ENCODE measurements at places on chromosomes 6 and 20.

DNA sequence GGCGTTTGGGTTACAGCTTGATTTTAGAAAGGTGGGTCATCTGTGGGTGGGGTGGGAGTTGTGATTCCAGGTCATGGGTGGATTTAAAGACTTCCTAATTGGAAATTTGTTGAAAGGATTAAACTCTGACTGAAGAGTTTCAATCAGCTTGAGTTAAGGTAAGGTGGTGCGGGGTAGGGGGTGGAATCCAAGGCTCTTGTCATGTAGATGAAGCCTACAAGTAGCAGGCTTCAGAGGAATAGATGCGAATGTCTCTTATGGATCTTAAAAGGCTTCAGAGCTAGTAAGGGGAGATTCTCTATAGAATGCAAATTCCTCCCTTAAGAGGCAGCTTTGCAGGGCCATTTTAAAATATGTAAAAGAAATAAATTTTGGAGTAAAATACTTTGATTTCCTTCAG lies 645.3 kb downstream of the FRK start:
- DNase-seq = no peak

- no peak for DNase-seq
These were observed 67.5 kb upstream of the FBXO30 start for GRCh38 chr6:145882121-145882531.

- DNase-seq = no peak
These were observed 198.6 kb upstream of the THBS2 start for GRCh38 chr6:169452117-169452868.

GRCh38 chr6:151060766-151061531 lies 178.8 kb upstream of the AKAP12 start:
- DNase-seq = no peak

DNA sequence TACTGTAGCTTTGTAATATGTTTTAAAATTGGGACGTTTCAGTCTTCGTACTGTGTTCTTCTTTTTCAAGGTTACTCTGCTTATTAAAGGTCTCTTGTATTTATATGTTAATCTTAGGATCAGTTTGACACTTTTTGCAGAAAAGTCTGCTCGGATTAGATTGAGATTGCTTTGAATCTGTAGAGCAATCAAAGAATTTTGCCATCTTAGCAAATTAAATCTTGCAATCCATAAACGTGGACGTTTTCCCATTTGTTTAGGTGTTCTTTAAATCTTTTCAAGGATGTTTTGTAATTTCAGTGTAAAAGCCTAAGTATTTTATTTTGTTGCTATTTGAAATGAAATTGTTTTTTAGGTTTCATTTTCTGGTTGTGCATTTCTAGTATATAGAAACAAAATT lies 78.0 kb upstream of the GTSF1L start:
- DNase-seq = no peak

DNA sequence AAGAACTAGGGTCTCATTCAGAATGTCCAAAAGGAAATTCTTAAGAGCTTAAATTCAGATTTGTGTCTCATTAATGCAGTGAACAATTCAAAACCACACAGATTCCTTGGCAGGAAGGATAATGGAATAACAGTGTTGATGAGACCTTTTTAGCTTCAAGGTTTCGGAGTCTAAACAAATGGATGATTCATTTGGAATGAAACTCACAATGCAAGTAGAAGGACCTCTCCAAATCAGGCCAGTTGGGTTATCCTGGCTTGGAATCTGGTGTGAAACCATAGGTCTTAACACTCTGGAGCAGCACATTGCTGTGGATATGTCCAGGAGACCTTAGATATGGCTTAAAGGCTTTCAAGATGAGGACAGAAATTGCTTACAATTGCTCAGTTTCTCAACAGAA lies 44.9 kb downstream of the KCTD20 start:
- no peak for DNase-seq

DNA sequence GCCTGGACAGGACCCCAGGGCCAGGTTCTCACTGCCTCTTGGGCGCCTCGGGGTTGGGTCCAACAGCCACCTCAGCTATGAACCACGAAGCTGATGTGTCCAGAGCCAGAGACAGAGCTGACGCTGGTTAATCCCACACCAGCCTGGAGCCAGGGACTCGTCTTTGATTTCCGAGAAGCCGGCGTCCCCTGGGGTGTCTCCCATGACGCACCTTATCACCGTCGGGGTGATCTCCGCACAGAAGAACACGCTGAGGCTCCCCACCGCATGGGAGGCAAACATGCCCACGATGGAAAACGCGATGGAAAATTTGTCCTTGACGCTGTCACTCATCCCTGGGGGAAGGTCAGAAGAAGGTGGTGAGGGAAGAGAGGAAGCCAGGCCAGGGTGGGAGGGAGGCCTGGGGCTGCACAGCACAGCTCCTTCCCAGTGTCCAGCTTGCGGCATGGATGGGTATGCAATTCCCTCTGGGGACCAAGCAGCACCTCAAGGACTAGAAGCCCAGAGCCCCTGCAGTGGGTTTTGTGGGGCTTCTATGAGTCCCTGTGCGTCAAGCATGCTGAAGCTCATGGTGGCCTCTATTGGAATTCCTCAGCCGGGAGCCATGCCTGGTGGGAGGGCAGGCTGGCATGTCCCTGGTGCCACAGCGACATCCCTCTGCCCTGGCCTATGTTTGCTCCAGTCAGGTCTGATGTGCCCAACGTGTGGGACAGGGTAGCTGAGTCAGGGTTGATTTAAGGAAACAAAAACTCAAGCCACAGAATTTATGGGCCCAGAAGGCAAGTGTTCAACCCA lies 25.1 kb downstream of the PSMG4 start:
- no peak for DNase-seq

- no peak for DNase-seq
These were observed 293.6 kb downstream of the HIVEP2 start for GRCh38 chr6:142651384-142651783.

DNA sequence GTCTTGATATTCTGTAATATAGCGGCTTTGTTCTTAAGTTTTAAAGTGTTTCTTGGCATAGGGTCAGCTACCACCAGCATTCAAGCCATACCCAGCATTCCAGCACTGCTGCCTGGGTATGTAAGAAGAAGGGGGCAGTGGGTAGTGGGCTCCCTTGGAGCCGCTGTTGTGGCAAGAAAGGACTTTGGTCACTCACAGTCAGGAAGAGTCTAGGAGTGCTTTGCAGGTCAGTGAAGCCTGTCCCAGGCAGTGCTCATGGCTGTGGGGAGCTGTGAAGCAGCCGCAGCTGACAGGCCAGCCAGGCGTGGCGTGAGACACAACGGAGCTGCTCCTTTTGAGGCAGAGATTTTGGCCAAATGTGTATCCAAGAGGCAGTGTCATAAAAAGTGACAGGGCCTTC lies 512.0 kb downstream of the CDKAL1 start:
- DNase-seq = no peak

DNA sequence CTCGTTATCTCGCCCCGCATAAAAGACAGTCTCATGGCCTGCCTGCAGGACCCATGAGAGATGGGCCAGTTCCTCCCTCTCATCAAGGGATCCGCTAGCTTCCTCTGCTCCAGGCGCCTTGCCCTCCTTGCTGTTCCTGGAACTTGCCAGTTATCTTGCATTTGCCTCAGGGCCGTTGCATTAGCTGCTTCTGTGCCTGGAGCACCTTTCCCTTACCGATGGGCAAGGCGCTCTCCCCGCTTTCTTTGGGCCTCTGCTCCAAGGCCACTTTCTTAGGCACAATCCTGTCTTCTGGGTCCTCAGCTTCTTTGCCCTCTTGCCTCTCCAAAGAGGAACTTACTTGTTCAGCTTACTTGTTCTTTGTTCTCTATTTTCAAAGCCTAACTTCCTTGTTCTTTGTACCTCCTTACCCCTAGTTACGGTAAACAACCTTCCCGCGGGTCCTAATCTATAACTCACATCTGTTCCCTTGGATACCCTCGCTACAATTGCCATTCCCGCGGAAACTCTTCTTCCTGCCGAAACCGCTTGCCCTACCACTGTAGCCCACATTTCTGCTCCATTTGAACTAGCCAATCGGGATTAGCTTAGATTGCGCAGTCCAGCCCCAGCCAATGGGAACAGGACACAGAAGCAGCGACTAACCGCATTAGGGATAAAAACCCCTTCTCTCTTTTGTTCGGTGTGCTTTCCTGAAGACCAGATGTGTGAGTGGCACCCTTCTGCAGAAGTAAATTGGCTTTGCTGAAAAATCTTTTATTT lies 887 bp upstream of the NSFL1C start:
- no peak for DNase-seq

DNA sequence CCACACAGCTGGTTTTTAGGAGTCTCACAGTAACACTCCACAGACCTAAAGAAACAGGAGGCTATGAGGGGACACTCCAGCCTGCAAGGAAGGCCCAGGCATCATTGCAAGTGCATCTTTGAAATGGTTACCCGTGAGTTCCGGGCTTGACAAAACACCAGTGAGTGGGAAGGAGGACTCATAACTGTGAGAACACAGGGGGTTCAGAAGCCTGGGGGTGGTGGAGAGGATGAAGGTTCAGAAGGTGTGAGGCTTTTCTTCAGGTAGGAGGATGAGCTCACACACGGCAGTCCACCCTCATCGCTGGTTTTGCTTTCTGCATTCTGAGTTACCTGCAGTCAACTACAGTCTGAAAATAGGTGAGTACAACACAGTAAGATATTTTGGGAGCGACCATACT lies 39.9 kb downstream of the MAP7 start:
- DNase-seq = no peak

DNA sequence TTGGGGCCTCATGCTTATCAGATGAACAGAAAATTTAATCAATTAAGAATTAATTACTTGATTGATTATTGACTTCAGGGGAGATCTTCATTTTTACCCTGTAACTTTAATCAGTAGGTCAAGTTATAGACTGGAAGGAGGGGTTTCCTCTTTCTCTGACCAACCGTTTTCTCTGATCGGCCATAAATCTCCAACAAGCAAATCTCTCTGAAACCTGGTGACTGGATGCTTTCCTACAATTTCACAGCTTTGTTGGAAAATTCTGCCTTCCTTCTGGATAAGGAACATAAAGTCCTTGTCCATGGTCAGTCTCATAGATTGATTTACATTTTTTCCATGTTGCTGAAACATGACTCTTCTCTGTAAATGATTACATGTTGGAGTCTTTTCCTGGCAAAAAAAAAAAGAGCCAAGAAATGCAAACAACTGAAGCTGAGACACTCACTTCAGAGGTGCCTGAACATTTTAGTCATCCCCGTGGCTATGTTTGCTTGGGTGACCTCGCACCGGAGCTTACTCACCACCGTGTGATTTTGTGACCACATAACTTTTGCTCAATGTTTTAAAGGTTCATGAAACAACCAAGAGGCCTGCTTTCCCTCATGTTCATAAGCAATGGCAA lies 31.0 kb downstream of the IRF4 start:
- no peak for DNase-seq

DNA sequence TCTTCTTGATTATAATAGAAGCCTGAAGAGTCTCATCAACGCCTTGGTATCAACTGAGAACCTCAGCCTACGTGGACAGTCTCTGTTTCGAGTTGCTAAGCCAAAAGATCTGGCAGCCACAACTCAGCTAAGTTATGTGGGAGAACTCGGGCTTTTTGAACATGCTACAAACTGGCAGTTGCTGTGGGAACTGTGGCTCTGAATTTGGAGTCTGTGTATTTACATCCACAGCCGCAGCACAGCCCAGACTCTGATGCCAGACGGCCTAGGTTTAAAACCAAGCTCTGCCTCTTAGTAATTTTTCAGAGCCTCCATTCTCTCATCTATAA lies 35.8 kb downstream of the RIPOR2 start:
- peak; percentile 36 for DNase-seq

DNA sequence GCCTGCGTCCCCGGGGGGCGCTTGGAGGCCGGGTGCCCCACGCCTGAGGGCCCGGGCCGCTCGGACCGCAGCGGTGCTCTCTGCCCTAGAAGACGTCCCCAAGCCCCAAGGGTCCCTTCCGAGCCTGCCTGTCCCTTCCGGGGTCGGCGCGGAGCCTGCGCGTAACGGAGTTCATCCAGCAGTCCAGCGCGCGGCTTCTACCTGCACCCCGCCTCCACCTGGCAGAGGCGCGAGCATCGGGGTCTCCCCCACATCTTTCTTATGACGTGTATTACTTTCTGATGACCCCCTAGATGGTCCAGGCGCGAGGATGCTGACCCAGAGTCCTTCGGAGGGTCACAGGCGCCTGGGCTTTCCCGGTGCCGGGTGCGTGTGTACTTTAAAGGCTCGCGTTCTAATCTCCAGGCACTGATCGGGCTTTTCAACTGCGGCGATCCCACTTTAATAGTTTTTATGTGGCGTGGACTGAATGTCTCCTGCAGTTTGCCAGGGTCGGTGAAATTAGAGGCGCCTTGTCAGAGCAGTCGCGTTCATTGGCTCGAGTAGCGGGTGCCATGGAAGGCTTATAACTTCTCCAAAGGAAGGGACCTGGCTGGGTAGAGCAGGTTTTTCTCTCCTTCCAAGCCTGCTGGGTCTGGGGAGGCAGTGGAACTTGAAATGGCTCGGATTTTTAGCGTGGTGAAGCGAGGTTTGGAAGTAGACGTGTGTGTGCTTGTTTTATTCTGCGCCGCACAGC lies 912 bp downstream of the EYA4 start:
- no peak for DNase-seq
